ENCODE measurements at places on chromosomes 7 and 10.

DNA sequence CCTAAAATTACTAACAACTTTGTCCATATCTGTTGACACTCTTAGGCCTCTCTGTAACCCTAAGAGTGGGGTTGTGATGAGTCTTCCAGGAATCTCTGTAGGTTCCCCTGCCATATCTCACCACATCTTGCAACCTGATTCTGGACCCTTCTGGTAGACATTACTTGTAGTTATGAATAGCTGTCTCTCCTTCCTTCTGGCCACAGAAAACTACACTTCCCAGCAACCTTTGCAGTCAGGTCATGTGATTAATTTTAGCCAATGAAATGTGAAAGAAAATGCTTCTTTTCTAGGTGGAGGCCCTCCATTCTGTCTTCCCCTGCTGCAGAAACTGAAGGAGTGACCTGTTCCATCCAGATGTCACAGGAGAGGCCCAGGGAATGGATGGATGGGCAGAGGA is 147.6 kb upstream of the AOAH start:
- DNase-seq, result no peak

DNA sequence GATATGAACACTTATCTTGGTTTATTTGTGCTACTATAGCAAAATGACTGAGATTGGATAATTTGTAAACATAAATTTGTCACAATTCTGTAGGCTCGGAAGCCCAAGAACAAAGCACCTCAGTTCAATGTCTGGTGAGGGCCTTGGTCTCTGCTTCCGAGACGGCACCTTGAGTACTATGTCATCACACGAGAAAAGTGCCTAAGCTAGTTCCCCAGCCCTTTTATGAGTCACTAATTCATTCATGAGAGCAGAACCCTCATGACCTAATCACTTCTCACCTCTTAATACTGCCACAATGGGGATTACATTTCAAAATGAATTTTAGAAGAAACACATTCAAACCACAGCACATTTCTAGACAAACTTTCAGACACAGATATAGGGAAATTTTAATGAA is 52.0 kb upstream of the PRSS1 start:
- DNase-seq, result no peak

GRCh38 chr7:105806592-105807447 is 69.6 kb downstream of the ATXN7L1 start:
- DNase-seq, result no peak

GRCh38 chr10:108663587-108663986 is 1259.7 kb downstream of the XPNPEP1 start:
- DNase-seq, result no peak

DNA sequence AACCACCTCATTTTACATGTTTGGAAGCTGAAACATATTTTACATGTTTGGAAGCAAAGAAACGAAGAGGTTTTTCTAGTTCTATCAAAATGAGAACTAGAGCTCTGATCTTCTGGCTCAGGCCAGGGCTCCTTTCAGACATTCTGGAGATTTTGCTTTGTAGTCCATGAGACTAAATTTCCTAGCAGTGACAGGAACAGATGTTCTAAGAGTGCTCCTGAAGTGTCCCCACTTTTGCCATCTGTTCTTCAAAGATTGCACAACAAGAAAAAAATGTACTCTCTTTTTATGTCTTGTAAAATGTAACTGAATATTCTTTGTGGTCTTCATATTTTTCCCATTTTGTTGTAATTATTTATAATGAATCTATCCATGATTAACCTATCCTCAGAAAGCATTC is 196.4 kb upstream of the PCLO start:
- no peak for DNase-seq

DNA sequence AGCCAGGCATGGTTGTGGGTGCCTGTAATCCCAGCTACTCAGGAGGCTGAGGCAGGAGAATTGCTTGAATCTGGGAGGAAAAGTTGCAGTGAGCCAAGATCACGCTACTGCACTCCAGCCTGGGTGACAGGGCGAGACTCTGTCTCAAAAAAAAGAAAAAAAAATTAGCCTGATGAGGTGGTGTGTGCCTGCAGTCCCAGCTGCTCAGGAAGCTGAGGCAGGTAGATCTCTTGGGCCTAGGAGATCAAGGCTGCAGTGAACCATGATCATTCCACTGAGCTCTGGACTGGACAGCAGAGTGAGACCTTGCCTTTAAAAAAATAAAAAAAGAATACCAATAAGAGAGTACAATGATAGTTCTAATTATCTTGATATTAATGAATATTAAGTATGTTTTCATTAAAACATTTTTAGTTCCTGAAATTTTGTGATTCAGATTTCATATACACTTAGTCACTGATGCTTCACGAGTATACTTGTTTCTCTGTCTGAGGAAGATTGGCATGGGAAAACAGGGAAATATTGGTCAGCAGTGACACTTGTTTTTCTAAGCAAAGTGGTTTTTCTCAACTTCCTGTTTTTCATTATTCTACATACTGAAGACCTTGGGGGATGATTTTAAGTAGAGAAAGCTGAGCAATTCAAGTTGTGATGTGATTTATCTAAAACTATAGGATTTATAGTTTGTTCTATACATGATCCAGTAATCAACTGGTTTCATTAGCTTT is 76.8 kb downstream of the ADK start:
- peak; percentile 42 for DNase-seq

- no peak for DNase-seq
Observed at GRCh38 chr10:84310470-84310869, 17.9 kb upstream of the CCSER2 start.

GRCh38 chr7:131234719-131235488 is 92.8 kb upstream of the MKLN1 start:
- no peak for DNase-seq

- no peak for DNase-seq
Observed at GRCh38 chr10:75425291-75426079, 5.9 kb upstream of the LRMDA start.

GRCh38 chr10:113666682-113667252 is 2.9 kb upstream of the NRAP start:
- DNase-seq, result no peak

GRCh38 chr10:119302172-119302571 is 94.8 kb downstream of the GRK5 start:
- DNase-seq, result no peak

GRCh38 chr7:42068554-42069280 is 168.3 kb downstream of the GLI3 start:
- no peak for DNase-seq

DNA sequence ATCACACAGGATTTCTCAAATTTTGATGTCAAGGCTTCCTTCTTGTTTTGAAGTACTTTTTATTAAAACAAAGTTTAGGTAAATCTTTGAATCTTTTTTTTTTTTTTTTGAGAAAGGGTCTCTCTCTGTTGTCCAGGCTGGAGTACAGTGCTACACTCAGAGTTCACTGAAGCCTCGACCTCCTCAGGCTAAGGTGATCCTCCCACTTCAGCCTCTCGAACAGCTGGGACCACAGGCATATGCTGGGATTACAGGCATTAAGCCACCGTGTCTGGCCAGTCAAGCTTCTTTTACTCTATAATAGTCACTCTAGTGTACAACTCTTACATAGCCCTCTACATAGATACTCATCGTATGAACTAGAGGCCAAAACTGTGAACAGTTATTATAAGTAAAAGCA is 3.4 kb downstream of the RUFY2 start:
- no peak for DNase-seq

- peak; percentile 16 for DNase-seq
Observed at GRCh38 chr7:31883761-31884164, 186.4 kb downstream of the PDE1C start.

GRCh38 chr7:77830649-77831355 is 32.2 kb downstream of the PHTF2 start:
- DNase-seq, result no peak

GRCh38 chr7:17422966-17423365 is 124.5 kb downstream of the AHR start:
- DNase-seq, result no peak

GRCh38 chr10:27440478-27440877 is 63.6 kb upstream of the RAB18 start:
- DNase-seq, result no peak

- DNase-seq, result no peak
Observed at GRCh38 chr10:90939116-90939515, 18.2 kb upstream of the ANKRD1 start.

- no peak for DNase-seq
Observed at GRCh38 chr10:16852624-16853023, 35.4 kb upstream of the RSU1 start.

GRCh38 chr10:36765782-36766414 is 359.5 kb upstream of the ANKRD30A start:
- DNase-seq, result no peak

DNA sequence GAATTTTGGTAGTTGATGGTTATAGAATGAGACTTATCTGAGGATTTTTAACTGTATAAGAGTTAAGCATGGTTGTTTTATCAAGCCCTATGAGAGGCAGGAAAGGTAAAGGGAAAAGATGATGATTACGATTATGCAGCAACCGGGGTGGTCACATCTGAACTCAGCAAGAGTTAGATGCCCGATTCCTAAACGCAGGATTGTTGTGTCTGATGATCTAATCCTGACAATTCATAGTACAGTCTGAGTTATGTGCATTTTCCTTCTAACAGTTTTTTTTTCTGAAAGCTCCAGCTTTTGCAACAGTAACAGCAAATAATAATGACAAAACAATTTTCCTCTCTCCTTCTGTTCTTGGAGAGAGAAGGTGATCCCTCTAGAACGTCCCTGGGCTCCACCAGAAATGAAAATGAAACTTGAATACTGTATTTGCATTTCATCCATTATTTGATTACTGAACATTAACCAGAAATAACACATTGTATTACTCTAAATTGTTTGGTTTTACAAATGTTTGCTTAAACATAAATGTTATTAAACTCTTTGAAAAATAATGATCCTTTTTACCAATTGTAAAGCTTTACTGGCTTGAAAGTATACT is 176.5 kb upstream of the CCDC6 start:
- DNase-seq, result no peak

- no peak for DNase-seq
Observed at GRCh38 chr7:90869335-90869734, 273.2 kb downstream of the CDK14 start.

DNA sequence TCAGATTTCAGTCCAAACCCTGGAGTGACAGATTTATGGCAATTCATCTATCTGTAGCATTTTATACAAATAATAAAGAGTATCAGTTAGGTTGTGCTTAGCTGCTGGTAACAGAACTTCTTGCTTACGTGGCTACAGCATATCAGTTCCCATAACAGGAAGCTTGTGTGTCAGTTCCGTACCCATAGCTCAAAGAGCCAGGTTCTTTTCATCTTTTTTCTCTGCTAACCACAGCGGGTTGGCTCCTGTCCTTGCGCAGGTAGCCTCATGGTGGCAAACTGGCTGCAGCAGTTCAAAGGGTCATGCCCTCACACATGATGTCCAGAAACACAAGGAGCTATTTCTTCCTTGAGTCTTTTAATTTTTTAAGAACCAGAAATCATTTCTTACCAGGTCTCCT is 1041.8 kb downstream of the GATA3 start:
- no peak for DNase-seq

DNA sequence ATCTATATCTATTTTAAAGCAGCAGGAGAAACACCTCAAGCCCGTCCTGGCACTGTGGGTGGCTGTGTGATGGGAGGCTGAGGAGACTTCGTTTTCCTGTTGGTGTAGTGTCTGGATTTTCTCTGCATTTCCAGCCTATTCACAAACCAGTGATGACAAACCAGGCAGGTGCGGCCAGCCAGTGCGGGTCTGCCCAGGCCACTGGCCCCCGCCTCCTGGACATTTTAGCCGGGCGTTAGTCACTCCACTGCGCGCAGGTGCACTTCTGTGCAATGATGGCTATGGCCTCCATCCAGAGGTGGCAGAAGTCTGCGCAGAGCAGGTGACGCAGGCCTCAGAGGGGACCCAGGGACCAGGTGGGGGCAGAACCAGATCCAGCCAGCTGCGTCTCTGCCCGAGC is 64.9 kb upstream of the PITRM1 start:
- DNase-seq, result no peak

DNA sequence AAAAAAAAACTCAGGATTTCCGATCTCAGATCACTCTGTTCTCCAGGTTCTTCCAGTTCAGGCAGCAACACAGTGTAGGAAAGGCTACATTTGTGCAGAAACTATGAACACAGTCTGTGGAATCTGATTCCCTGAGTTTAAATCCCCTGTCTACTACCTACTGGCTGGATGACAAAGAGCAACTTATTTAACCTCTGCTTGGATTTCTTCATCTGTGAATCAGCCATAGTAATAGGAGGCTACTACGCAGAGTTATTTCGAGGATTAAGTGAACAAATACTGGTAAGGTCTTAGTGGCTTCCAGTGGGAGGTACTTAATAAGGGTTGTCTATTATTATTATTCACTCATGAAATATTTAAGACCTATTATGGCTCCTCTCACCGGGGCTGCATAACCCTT is 44.3 kb upstream of the PDCD4 start:
- no peak for DNase-seq

GRCh38 chr10:24821986-24822385 is 98.3 kb upstream of the ARHGAP21 start:
- no peak for DNase-seq

GRCh38 chr7:36964297-36964696 is 240.0 kb upstream of the AOAH start:
- DNase-seq, result no peak

- no peak for DNase-seq
Observed at GRCh38 chr10:34906067-34906965, 91.2 kb upstream of the PARD3 start.

DNA sequence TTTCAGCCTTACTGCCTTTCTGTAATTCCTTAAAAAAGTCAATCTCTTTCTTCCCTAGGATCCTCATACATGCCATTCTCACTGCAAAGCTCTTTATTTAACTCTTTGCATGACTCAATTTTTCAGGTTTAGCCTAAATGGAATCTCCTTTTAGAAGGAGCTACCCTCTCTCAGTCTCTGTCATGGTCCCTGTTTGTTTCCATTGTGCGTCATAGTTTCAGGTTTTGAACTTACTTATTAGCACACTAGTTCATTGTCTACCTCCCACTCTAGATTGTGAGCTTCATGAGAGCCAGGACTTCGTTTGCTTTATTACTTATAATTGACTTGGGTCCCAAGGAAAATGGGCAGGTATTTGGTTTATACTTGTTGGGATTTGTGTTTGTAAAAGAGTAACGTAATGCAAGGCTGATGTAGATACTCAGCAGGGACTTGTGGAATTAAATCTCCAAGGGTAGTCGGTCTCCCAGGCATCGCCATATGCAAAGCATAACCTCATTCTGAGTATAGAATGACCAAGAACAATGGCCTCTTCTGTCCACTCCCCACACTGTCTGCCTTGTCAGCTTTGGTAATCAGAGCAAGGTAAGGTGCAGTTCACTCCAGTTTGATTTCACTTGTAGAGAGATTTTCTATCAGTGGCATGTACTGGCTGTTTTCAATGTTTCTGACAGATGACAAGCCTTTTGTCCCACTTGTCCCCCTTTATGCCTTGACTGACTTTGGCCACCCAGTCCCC is 252.0 kb downstream of the SORCS3 start:
- DNase-seq, result no peak

DNA sequence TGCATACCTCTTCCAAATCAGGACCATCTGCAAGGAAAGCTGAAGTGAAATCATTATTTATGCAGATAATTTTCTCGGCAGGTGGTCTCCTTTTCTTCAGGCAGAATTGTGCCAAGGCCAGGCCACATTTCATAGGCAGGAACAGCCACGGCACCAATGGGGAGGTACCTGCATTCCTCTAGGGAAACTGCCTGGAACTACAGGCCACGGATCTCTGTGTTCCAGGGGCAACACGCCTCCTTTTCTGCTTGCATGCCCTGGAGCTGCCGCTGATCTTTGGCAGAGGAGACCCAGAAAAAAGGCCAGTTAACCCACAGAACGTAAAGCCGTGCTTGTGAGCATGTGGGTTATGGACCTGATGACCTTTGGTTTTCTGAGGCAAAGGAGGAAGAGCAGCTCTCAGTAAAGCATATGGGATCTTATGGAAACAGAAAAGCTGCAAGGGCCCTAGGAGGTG is 111.2 kb upstream of the KIAA1217 start:
- no peak for DNase-seq
